ENCODE measurements at places on chromosomes 13 and 19.

DNA sequence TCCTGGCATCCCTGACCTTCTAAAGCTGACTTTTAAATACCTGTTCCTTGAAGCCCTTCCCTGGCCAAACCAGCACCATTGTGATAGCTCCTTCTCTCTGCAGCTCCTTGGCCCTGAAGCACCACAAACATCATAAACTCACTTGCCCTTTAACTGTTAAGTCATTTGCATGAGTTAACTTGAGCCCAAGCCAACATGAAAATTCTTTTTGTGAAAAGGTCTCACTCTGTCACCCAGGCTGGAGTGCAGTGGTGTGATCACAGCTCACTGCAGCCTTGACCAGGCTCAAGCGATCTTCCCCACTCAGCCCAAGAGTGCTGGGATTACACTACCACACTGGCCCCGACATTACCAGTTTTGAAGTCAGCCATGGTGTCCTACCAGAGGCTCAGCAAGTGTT, 87.8 kb downstream of the ZIC5 start:
- H3K27me3 ChIP-seq = no peaks in the 10 kb centered on the region
- DNase-seq = no peak
- no peaks in the 10 kb centered on the region for H3K4me1 ChIP-seq

- H3K27ac ChIP-seq = peak overlapping the region; percentile 98
- DNase-seq = peak; percentile 22
- peaks cover 52% of the 10 kb centered on the region for H3K4me1 ChIP-seq
- H3K36me3 ChIP-seq = peaks cover 28% of the 10 kb centered on the region
- no peaks in the 10 kb centered on the region for H3K27me3 ChIP-seq
- H3K4me3 ChIP-seq = peak overlapping the region; percentile 94
These were observed 666 bp downstream of the POMP start for GRCh38 chr13:28659621-28659970.

GRCh38 chr13:32136716-32137115, 105.1 kb downstream of the FRY start:
- no peak for DNase-seq
- H3K4me3 ChIP-seq = no peak overlapping the region
- H3K27me3 ChIP-seq = no peaks in the 10 kb centered on the region
- no peaks in the 10 kb centered on the region for H3K4me1 ChIP-seq
- H3K36me3 ChIP-seq = peaks cover 5% of the 10 kb centered on the region
- H3K27ac ChIP-seq = no peak overlapping the region

DNA sequence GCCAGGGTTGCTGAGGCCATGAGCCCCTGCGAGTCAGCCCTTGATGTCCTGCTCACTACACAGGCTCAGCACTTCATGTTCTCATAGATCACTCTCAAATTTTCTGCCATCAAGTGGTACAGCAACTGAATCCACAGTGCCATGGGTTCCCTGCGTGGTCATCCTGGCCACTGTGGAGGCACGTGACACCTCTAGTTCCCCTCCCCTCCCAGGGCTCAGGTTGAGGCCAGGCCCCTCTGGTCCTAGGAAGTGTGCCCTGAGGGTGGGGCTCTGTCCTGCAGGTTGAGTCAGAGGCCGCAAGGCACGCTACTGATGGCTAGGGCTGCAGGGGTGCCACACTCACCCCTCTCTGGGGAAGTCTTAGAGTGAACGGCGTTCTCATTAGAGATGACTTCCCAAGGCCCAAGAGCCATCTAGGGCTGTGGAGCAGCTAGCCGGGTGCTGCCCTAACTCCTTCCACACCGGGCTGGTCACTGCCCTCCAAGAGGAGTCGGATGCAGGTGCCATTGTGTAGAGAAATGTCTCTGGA, 39.8 kb upstream of the TPM4 start:
- DNase-seq = no peak
- H3K4me3 ChIP-seq = no peak overlapping the region

DNA sequence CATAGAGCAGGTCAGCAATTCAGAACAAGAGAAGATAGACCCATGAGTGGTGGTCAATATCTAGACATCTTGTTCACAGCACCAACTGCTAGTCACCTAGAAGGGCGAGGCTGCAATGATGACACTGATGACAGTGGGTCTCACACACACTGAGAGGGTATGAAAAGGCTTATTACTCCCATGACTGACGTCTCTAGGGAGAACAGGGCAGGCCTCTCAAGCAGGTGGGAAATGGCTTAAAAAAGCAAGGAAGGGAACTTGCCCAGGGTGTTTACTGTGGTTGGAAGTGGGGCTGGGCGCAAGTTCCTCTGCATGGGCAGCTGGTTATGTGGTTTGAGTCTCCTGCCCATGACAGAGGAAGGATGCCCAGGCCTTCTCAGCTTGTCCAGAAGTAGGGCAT, 33.8 kb downstream of the ZNF44 start:
- peaks cover 32% of the 10 kb centered on the region for H3K36me3 ChIP-seq
- H3K4me3 ChIP-seq = no peak overlapping the region
- H3K4me1 ChIP-seq = peaks cover 2% of the 10 kb centered on the region
- H3K27ac ChIP-seq = no peak overlapping the region
- DNase-seq = no peak

Data from activated CD4-positive, alpha-beta memory T cell treated with anti-CD3 and anti-CD28 coated beads for 36 hours (primary cell).